ENCODE measurements at places on chromosomes 16 and 17.

- DNase-seq: no peak
These were observed 47.6 kb upstream of the NOG start for GRCh38 chr17:56545930-56546329.

GRCh38 chr17:9976283-9977179 lies 71.5 kb upstream of the RCVRN start:
- DNase-seq: no peak

GRCh38 chr16:76899767-76900166 lies 291.2 kb upstream of the MON1B start:
- peak; percentile 56 for DNase-seq

GRCh38 chr17:57988301-57989250 lies 522 bp upstream of the VEZF1 start:
- peak; percentile 60 for DNase-seq

DNA sequence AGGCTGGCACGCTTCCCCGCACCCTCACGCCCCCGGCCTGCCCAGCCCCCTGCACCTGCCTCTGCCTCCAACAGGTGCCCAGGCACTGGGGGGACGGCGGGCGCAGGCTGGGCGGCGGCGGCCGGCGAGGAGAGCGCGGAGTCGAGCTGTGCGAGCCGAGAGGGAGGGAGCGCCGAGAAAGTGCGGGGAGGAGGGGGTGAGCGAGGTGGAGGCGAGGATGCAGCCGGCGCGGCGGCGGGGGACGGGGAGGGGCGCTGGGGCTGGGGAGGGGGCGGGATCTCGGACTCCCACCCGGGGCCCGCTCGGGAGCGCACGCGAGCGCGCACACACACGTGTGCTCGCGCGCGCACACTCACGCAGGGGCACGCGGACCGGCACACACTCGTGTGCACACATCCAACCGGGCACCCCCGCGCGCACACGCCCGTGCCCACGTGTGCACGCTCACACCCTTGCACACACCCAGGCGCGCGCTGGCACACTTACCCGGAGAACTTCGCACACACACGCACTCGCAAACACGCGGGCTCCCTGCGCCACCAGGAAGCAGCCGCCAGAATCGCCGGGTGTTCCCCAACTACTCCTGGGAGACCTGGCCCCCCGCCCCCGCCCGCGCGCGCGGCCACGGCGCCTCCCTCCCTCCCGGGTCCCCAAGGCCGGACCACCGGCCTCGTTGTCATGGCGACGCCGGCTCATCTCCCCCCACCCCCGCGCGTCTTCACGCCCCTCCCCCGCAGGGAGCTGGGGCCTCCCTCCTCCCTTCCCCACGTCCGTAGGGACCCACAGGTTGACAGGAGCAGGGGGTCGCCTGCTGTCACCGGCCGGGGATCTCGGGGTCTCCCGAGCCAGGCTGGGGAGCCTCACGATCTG lies at the start of gene DOC2A:
TSS of gene DOC2A (minus strand) at position 184 of the 870 bp plus-strand sequence. CDS start 805 bp downstream, outside the sequence.
- DNase-seq: no peak

GRCh38 chr17:9648521-9649110 lies 3.3 kb downstream of the USP43 start:
- peak; percentile 49 for DNase-seq

- no peak for DNase-seq
These were observed 9.3 kb downstream of the ANKS4B start for GRCh38 chr16:21242756-21243155.

DNA sequence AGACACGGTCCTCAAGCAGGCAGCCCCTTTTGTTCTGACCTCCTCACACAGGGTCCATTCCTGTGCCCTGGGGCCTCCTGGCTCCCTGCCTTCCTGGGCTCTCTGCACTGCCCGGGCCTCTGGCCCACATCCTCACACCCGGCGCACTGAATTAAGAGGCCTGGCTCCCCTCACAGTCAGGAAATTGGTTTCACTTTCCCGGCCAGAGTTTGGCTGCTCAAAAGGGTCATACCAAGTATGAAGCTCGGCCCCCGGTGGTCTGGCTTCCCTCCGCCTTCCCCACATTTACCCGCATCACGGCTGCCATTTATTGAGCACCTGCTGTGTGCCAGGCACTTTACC lies 220.0 kb downstream of the NTN1 start:
- no peak for DNase-seq

GRCh38 chr17:51270636-51271035 lies 10.3 kb downstream of the UTP18 start:
- no peak for DNase-seq

DNA sequence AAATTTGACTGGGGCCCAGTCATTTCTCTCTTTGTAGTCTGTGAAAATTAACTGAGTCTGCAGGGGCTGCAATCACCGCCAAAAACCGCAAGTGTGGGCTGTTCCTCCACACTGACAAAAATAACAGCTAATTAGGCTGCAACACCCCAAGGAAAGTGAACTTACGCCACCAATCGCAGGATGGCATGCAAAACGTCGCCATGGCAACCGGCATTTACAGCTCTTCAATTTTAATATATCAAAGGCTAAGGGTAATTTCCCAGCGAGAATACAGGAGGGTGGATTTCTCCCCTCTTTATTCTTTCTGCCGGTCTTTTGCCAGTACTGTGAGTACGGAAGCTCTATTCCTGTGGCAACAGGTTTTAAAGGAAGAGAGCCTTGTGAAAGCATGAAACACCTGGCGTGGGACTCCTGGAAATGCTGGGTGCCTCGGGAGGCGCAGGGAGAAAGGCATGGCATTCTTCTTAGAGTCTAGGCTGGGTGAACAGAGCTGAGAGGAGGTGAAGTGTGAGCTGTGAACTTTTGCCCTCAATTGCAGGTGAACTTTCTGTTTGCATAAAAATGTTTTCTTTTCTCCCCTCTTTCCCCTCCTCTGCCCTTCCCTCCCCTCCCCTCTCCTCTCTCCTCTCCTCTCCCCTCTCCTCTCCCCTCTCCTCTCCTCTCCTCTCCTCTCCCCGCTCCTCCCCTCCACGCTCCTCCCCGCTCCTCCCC lies 399.7 kb downstream of the XYLT1 start:
- no peak for DNase-seq

- no peak for DNase-seq
These were observed 47.1 kb upstream of the TEKT3 start for GRCh38 chr17:15388356-15389041.

GRCh38 chr17:72531729-72532128 lies 410.9 kb downstream of the SOX9 start:
- no peak for DNase-seq

- DNase-seq: no peak
These were observed 15.1 kb downstream of the CDH11 start for GRCh38 chr16:65106757-65107156.

DNA sequence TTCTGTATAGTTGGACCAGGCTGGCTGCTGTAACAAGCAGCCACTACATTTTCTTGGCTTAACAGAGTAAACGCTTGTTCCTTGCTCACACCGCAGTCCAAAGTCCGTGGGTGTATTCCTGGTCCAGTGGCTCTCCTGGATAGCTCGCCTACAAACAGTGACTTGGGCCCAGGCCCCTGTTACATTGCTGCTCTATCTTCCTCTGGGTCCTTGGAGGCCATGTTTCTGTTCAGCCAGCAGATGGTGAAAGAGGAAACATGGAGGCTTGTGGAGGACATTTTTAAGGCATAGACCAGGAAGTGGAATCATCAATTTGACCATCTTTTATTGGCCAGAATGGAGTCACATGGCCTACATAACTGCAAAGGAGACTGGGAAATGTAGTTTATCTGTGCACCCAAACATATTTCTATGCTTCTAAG lies 55.1 kb downstream of the ATP2C2 start:
- peak; percentile 6 for DNase-seq

DNA sequence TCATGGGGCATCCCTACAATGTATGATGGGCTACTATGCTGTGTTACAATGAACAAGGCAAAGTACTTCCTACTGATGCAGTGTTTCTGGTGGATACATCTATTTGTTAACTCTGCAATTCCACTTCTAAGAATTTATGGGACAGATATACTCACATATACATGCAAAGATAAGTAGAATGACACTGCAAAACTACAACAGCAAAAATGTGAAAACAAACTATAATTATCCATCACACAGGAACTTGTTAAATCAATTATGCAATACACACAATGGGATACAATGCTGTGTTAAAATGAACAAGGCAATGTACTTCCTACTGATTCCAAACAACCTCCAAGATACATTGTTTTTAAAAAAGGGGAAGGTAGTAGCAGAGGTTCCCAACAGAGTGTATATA lies 3.2 kb downstream of the DDX52 start:
- DNase-seq: no peak

DNA sequence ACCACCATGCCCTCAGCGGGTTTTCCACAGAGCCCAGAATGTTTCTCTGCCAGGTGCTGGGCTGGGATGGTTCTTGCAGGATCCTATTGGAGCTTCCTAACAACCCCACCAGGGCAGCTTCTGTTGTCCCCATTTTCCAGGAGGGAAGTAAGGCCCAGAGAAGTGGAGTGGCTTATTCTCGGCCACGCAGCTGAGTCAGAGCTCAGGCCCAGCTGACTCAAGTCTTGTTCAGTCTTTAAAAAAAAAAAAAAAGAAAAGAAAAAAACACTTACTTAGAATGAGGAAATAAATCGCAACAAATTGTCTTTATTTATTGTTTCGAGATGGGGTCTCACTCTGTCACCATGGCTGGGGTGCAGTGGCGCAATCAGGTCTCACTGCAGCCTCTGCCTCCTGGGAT lies 413.0 kb downstream of the CPPED1 start:
- no peak for DNase-seq

DNA sequence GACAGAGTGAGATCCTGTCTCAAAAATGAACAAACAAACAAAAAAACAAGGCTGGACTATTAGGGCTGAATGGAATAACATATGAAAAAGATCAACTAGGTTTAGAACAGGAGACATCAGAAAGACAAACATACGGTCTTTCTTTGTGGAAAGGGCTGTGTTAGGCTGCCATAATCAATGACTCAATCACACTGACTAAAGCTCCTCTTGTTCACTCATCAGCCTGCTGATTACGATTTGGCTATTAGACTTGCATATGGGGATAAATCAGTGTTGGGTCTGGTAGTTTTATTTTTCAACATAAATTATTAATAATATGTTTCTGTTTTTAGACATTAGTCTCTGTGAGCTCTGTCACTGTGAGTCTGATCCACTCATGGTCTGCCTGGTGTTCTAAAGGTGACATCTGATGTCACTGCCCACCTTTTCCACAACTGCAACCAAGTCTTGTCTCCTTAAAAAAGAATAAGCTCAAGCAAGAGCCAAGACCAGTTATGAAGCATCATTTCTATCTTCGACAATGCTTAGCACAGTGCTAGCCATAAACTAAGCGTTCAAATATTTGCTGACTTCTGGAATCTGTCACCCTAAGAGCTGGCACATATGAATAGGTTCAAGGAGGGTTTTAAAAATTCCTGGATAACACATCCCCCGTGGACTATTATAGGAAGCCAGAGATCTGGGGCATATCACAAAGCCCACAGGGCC lies 10.2 kb downstream of the CFAP20 start:
- no peak for DNase-seq

GRCh38 chr16:534135-534534 lies 6.6 kb downstream of the CAPN15 start:
- DNase-seq: no peak

- DNase-seq: no peak
These were observed 23.5 kb downstream of the ZZEF1 start for GRCh38 chr17:4119299-4119698.

GRCh38 chr16:66159987-66160386 lies 206.5 kb upstream of the CDH5 start:
- DNase-seq: no peak

GRCh38 chr17:4045487-4045886 lies 81.2 kb upstream of the ATP2A3 start:
- no peak for DNase-seq

GRCh38 chr17:50181144-50181543 lies 15.3 kb downstream of the SGCA start:
- no peak for DNase-seq

DNA sequence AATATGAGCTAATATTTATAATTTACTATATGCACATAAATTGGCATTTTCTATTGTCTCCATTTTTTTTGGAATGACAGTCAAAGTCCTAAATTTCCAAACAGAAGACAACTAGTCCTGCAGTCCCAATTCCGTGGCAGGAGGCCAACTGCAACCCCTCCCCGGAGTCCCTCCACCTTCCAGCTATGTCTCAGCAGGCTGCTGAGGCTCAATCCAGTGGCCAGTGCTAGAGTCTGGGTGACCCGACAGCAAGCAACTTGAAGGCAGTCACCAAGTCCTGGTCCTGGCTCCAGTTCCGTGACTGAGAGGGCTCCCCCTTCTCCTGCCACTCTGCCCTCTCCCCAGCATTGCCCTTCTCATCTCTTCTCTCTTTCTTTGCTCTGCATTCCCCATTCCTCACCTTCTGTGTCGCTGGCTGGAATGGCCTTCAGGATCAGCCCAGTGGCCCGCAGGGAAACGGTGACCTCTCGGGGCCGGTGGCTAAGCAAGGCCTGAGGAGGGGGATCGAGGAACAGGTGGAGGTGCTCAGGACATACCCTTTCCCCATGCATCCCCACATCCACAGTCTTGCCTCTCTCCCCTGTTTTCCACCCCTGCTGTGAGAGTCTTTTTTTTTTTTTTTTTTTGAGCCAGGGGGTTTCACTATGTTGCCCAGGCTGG lies 22.4 kb upstream of the MFSD6L start:
- DNase-seq: no peak

DNA sequence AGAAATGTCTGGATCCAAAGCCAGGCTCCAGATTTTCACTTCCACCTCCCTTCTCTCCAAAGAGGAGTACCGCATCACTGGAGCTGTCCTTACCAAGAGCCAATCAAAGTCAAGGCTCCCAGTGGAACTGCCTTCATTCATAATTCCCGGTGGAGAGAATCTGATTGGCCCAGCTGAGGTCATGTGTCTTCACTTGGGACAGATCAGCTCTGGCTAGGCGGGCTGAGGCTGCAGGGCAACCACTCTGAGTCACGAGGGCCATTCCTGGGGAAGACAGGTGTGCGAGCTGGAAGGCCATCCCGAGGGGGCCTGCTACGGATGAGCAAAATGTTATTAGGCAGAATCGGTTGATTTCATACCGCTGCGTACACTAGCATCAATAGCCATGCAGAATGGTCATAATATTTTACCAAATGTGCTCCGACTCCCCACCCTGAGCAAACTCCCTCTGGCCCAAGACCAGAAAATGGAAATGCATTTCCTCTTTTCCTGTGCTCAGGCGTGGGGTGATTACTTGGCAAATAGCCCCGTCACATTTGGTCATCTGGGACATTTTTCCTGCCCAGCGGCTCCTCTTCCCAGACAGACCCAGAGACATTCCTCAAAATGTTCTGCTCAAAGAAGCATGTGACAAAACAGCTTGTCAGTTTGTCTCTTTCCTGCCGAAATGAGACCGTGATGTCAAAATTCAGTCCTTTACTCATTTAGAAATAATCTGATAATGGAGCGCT lies 111.1 kb downstream of the AIPL1 start:
- DNase-seq: no peak
